ENCODE measurements at places on chromosomes 11 and 22.

- DNase-seq: no peak
Measured at GRCh38 chr22:43566021-43566420, 154.2 kb downstream of the MPPED1 start.

DNA sequence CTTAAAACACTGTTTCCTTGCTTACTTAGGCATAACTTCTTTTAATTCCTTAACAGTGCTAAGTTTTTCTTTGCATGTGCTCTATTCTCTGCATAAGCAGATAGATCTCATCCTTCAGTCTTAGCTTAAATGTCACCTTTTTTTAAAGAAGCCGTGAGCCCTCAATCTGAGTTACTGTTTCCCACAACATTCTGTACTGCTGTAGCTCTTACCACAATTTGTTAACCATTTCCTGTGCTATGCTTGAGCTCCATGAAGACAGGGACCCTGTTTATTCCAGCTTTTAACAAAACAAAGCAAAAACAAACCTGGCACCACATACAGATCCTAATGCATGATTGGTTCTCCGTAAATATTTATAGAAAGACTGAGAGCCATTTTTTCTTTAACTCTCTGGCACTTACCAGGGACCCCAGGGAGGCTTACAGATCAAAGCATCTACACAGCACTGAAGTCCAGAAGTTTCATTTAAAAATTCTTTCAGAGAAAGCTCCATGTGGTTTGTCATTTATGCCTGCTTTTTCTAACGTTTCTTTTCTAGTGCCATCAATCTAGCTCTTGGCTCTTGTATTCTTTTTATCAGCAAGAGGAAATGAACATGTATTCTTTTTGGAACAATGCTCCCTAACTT lies 74.9 kb downstream of the DYNC2H1 start:
- no peak for DNase-seq

DNA sequence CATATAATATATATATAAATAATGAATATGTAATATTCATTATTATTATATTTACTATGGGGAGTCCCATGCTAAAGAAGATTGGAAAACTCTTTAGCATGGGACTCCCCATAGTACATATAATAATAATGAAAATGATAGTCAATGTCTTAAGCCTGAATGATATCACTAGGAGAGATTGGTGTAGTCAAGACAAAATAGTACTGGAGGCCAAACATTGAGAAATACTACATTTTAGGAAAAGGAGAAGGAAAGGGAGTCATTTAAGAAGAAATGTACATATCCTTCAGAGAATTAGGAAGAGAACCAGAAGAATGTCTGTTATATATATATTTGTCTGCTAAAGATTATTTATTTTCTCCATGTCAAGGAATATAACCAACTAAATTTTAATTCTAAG lies 5.0 kb upstream of the VWA5A start:
- DNase-seq: no peak

DNA sequence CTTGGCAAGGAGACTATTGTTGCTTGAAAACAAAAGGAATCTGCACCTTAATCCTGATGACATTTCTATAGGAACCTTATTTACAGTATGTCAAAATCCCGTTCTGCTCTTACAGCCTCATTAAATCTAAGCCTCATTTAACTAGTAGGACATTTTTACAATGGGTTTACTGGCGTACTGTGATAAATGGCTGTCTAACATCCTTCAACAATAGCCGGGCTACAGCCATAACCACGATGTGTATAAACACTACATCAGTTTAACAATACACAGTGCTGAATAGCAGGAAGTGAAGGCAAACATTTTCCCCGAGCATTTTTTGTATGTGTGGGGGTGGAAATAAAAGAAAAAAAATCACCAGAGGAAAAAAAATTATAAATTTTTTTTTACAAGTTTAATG lies 131.2 kb downstream of the ARL14EP start:
- no peak for DNase-seq

DNA sequence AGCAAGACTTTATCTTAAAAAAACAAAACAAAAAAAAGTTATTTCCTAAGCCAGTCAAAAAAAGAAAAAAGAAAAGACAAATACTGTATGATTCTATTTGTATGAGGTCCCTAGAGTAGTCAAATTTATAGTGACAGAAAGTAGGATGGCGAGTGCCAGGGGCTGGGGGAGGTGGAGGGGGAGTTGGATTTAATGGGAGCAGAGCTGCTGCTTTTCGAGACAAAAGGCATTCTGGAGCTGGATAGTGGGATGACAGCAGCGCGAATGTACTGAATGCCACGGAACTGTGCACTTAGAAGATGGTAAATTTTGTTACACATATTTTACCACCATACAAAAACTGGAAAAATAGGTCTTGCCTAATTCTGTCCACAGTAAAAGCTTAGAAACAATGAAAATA lies 17.8 kb upstream of the SYT8 start:
- DNase-seq: no peak

DNA sequence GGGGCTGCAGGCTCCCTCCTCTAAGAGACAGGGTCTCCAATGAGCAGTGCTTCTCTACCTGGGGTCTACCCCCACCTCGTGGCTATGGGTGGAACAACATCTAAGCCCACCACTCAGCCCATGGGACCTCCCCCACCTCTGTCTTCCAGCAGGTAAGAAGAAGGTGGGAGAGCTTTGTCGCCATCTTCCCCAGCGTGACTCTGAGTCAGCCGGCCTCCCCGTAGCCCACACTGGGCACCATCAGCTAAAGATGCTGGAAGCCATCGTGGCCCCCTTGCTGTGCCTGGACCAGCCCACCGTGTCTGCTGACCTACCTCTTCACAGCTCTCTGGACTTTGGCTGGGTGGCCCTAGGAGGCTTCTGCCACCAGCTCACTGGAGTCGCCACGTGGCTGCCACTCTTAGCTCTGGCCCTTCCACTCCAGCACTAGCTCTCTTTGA lies 944 bp downstream of the C11orf86 start:
- peak; percentile 20 for DNase-seq

DNA sequence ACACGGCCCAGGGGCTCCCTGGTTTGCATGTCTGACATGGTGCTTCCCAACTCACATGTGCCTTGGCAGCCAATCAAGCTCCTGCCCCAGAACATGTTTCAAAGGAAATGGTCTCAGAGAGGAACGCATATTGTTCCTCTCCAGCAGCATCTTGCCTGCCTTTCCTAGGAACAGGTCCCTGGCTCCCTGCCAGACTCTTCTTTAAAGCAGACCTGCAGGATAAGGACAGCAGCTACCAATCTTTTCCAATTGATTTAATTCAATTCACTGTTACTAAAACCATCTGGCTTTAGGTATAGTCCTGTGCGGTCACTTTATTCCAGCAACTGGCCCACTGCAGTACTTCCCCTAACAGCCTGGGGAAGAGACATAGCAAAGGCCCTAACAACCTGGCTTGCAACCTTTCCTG lies 79.9 kb downstream of the AMBRA1 start:
- peak; percentile 14 for DNase-seq

DNA sequence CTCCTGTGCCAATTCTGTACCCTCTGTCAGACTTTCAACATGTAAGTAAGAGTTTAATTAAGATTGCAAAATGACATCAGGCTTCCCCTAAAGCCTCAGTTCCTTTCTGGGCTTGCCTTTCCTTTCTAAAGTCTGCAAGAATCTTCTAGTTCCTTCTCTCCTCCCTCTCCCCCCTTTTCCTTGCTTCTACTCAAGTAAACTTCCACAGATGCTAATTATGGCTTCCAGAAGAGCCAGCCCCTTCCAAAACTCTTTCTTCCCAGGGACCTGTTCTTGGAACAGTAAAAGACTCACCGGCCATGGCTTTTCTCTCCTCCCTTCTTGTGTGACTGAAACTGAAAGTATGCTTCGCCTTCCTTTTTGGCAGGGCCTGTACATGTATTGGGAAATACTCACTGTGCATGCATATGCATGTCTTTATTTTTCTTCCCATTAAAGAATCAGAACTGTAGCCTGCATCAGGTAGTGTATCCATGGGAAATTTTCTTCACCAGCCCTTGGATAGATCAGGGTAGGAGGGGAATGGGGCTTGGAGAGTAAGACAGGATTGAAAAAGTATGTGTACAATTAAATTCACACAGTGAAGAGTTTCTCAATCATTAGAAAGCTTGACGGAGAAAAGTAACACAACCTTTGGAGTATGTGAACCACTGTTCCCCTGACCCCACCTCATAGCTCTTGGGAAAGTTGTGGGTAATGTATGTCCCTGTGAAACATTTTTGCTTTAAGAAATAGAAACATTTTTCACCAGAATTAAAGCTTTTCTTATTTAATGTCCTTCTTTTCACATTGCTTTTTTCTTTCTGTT lies at the start of gene CASP1:
Gene CASP1, minus strand, starts transcription at position 332 of the 808 bp plus-strand sequence. Its CDS starts 31 bp downstream, at position 301.
- DNase-seq: no peak

GRCh38 chr11:114091516-114092397 lies 32.2 kb downstream of the ZBTB16 start:
- no peak for DNase-seq

- peak; percentile 64 for DNase-seq
Measured at GRCh38 chr11:8964324-8965320, at the start of gene TMEM9B. TSS of gene TMEM9B (minus strand) at chr11:8964442. CDS start at chr11:8964313, 129 bp downstream.

DNA sequence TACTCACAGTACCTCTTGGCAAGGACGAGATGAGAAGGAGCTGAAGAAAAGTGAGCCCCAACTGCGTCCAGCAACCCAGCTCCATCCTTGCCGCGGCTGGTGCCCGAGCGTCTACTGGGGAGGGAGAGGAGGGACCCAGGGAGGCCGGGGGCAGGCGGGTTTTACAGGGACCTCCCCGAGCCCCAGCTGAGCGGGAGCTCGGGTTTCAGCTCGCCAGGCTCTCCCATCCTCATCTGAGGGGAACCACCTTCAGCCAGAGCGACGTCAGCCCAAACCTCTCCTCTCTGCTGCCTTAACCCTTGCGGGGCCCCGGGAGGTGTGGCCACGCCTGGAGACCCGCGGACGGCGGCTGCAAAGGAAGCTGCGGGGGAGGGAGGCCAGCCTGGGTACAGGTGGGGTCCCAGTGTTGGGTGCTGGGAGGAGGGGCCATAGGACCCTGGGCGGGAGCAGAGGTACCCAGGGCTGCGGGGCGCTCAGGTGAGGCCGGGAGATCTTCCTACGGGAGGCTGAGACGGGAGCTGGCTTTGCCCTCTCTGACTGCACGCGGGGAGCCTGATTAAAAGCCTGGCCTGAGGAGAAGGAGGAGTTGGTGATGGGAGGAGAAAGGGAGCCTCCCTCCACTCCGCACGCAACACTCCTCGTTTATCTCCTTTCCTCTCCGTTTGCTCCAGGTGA lies at the start of gene PAMR1:
Gene PAMR1, minus strand, starts transcription at position 116 of the 675 bp plus-strand sequence. Its CDS starts 31 bp downstream, at position 85.
- DNase-seq: peak; percentile 44

GRCh38 chr22:22787786-22788459 lies 99.7 kb upstream of the IGLL5 start:
- peak; percentile 9 for DNase-seq

DNA sequence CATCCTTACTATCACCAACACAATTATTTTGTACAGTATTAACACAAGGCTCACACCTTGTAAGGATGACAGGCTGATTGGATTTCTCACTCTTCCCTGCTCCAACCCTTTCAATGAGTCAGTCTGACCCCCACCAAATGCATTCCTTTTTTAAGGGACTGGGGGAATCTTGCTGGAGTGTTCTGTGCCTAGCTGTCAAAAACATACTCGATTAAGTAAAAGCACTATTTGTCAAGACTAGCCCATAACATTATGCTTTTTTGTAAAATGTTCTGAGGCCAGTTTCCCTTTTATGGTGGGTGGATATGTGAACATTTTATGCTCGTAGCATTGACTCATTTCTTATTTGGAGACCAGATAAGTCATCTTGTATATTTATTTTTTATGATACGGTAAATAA lies 87.2 kb downstream of the PDHX start:
- DNase-seq: no peak

- no peak for DNase-seq
Measured at GRCh38 chr11:104781719-104782376, 116.4 kb downstream of the CASP12 start.

DNA sequence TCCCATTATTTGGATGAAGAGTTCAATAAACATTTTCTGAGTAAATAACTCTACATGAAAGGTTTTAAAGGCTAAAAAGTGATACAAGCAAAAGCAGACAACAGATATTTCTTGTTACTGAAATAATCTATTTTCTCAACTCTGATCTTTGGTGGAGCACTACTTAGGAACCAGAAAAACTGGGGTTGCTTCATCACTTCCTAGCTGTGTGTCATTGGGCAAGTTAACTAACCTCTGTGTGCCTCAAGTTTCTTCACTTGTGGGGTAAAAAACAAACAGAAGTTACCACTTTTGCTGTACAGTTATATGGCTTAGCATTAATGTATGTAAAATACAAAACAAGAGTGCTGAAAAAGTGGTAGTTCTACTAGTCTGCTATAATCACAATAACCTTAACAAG lies 5.6 kb downstream of the MAPK1 start:
- no peak for DNase-seq

DNA sequence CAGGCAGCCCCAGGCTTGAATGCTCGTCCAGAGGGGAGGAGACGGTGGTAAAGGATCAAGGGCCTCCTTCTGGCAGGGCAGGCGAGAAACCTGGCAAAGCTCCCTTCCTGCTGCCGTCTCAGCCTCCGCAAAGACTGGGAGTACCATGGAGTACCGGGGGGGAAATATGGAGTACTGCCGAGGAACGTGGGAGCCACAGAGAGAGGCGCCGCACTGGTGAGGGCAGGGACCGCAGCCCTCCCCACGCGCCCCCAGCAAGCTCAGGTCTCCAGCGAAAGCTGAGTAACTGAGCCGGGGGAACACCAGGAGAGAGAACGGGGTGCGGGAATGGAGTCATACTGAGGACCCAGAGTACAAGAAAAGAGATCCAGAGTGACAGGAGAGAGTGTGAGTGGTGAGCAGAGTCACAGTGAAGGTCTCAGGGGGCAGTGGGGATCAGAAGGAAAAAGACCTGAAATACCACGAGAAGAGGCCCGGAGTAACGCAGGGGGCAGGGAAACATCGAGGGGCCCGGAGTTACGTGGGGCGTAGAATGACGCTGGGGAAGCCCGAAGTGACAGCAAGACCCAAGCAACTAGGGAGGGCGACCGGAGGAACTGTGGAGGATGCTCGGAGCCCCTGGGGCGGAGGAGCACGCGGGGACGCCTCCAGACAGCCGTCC lies 740 bp downstream of the EML3 start:
- DNase-seq: peak; percentile 30

GRCh38 chr11:65502555-65503367 lies 3.9 kb downstream of the MALAT1 start:
- peak; percentile 40 for DNase-seq

- DNase-seq: no peak
Measured at GRCh38 chr11:99271527-99271926, 250.8 kb downstream of the CNTN5 start.

- no peak for DNase-seq
Measured at GRCh38 chr11:132050049-132050448, 679.6 kb downstream of the NTM start.

DNA sequence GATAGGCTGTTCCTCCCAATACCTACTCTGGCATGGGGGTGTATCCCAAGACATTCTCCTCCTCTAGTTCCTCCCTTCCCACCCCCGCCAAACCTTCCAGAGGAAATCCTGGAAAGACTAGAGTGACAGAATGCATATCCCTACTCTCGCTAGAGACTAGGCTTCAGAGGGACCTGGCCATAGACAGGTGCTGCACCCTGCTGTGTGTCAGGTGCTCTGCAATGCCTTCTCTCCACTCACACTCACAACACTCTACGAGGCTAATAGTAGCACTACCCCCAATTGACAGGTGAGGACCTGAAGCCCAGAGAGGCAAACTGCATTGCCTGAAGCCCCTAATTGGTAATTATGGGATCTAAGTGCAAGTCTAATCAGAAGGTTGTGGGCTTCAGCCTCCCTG lies 46.2 kb upstream of the LMO1 start:
- DNase-seq: peak; percentile 47

- DNase-seq: no peak
Measured at GRCh38 chr11:86632499-86633269, 39.7 kb downstream of the ME3 start.
